ENCODE measurements at places on chromosomes 1 and 21. TPM values are rescaled to one million over a fixed set of nuclear protein-coding genes. Genes with fewer than 3 reads are reported as not detected.

CLEC20A gene
- not detected for total RNA-seq

SH2D5 gene
- total RNA-seq = 0.98 TPM

RFX5 gene
- 54.9 TPM for total RNA-seq

IGSF3 gene
- total RNA-seq = 0.76 TPM

TMEM52 gene
- 0.65 TPM for total RNA-seq

SPRR3 gene
- not detected for total RNA-seq

TTC39A gene
- 2.3 TPM for total RNA-seq

PRKAA2 gene
- total RNA-seq = 3.3 TPM

DENND2D gene
- total RNA-seq = 0.76 TPM

NBPF10 gene
- 0.38 TPM for total RNA-seq

NOS1AP gene
- total RNA-seq = 0.98 TPM

ALDH4A1 gene
- 8.8 TPM for total RNA-seq

MATN1 gene
- under 0.01 TPM for total RNA-seq

PROX1 gene
- total RNA-seq = 13.8 TPM

PLEKHN1 gene
- total RNA-seq = 0.65 TPM

CYP4A11 gene
- total RNA-seq = not detected

RAP1GAP gene
- total RNA-seq = not detected

CNIH3 gene
- total RNA-seq = 0.98 TPM

KIAA1614 gene
- 4.0 TPM for total RNA-seq

AGMAT gene
- 1.3 TPM for total RNA-seq

MYBPH gene
- not detected for total RNA-seq

OR2T11 gene
- total RNA-seq = not detected

DFFA gene
- 54.9 TPM for total RNA-seq

KTI12 gene
- total RNA-seq = 11.0 TPM

SAMSN1 gene
- total RNA-seq = 4.9 TPM

SCCPDH gene
- total RNA-seq = 39.5 TPM

SON gene
- 149 TPM for total RNA-seq

CRNN gene
- total RNA-seq = not detected

IFNLR1 gene
- total RNA-seq = not detected

FRRS1 gene
- 3.9 TPM for total RNA-seq

MMEL1 gene
- 0.38 TPM for total RNA-seq

CR1 gene
- total RNA-seq = not detected

GJA4 gene
- 269 TPM for total RNA-seq

FCRL4 gene
- total RNA-seq = under 0.01 TPM

ELAPOR1 gene
- total RNA-seq = 0.86 TPM

FMOD gene
- 0.19 TPM for total RNA-seq

FABP3 gene
- 0.86 TPM for total RNA-seq

MX2 gene
- total RNA-seq = 0.98 TPM

OR4F29 gene
- total RNA-seq = 0.65 TPM

DNASE2B gene
- not detected for total RNA-seq

SEC22B gene
- total RNA-seq = 32.7 TPM

SH2D1B gene
- not detected for total RNA-seq

PPIAL4G gene
- total RNA-seq = not detected

LRRC7 gene
- 0.65 TPM for total RNA-seq

CADM3 gene
- 1.3 TPM for total RNA-seq

NFYC gene
- total RNA-seq = 24.0 TPM

GFI1 gene
- not detected for total RNA-seq

PGLYRP3 gene
- not detected for total RNA-seq

ZNF683 gene
- not detected for total RNA-seq

EYA3 gene
- total RNA-seq = 28.7 TPM

VWA5B1 gene
- not detected for total RNA-seq

CLDN17 gene
- total RNA-seq = not detected

SFN gene
- not detected for total RNA-seq

GPR161 gene
- total RNA-seq = 26.3 TPM

ASCL5 gene
- not detected for total RNA-seq

NEK2 gene
- total RNA-seq = 7.2 TPM

SLC2A5 gene
- under 0.01 TPM for total RNA-seq

TAL1 gene
- total RNA-seq = 45.1 TPM

BTBD8 gene
- total RNA-seq = 2.0 TPM

KRTAP10-4 gene
- total RNA-seq = not detected

All from vein endothelial cell (primary cell).